ENCODE measurements at places on chromosomes 12 and 14. TPM values are rescaled to one million over a fixed set of nuclear protein-coding genes. Genes with fewer than 3 reads are reported as not detected.
A peak's percentile ranks its signal among the peaks of the same experiment; 100 is the strongest.

- DNase-seq, result no peak
These were observed 466 bp downstream of the SAV1 start for GRCh38 chr14:50667684-50667995.

The SLC39A5 gene
- total RNA-seq, result not detected

- no peak for DNase-seq
These were observed 26.5 kb downstream of the TUNAR start for GRCh38 chr14:95903165-95903564.

DNA sequence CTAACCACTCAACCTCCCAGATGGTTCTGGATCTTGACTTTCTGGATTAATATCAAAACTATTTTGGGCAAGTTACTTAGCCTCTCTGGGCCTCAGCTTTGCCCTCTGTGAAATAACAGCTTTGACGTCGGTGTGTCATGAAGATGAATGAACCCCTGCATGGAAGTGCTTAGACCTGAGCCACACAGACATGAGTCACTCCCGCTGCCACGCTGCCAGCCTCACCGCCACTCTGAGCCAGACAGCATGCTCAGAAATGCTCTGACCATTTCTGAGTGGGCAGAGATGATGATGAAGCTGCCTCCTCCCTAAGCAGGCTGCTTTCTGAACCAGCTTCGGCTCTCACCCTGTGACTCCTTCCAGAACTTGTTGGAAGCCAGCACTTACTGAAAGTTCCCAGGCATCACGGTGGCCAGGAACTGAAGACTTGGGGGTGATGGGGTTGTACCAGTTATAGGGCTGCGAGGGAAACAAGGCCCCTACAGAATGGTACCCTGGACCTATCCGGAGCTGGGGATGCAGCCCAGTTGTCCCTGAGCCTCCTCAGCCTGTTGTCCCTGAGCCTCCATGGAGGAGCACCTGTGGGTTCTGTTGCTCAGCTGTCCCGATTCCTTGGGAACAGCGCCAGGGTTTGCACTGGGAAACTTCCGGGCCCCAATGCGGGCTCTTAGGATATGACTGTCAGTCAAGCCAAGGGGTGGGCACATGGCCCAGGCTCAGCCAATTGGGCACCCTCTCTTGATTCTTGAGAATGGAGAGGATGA, 2.0 kb upstream of the CCDC197 start:
- DNase-seq, result peak; percentile 56

GRCh38 chr12:80316222-80316621, 127.8 kb upstream of the PTPRQ start:
- DNase-seq, result no peak

GRCh38 chr14:52240623-52241022, 26.9 kb upstream of the PTGDR start:
- no peak for DNase-seq

DNA sequence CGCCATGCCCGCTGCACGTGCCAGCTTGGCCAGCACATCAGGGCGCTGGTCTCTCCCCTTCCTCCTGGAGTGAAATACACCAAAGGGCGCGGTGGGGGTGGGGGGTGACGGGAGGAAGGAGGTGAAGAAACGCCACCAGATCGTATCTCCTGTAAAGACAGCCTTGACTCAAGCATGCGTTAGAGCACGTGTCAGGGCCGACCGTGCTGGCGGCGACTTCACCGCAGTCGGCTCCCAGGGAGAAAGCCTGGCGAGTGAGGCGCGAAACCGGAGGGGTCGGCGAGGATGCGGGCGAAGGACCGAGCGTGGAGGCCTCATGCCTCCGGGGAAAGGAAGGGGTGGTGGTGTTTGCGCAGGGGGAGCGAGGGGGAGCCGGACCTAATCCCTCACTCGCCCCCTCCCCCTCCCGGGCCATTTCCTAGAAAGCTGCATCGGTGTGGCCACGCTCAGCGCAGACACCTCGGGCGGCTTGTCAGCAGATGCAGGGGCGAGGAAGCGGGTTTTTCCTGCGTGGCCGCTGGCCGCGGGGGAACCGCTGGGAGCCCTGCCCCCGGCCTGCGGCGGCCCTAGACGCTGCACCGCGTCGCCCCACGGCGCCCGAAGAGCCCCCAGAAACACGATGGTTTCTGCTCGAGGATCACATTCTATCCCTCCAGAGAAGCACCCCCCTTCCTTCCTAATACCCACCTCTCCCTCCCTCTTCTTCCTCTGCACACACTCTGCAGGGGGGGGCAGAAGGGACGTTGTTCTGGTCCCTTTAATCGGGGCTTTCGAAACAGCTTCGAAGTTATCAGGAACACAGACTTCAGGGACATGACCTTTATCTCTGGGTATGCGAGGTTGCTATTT, 914 bp upstream of the CCND2 start:
- peak; percentile 50 for DNase-seq

DNA sequence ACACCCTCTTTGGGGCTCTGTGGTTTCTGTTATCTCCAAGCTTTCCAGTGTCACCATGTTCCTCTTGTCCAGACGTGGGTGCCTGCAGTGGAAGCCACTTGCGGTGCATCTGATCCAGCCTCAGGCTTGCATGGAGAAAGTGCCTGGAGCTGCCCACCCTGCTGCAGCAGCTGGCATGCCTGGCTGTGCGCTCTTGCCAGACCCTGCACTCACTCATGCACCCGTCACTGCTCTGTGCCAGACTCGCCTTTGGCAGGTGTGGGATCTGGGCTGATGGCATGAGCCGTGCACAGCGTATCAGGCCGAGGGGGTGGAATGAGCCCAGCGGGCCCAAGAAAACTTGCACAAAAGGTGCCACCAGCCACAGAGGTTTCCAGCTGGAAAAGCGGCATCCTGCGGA, 105.1 kb downstream of the MNAT1 start:
- no peak for DNase-seq

The SYNDIG1L gene
- total RNA-seq, result not detected
